Omental fat pad (tissue), 4 donors: ENCODE measurements at places on chromosomes 13 and 19. TPM values are rescaled to one million over a fixed set of nuclear protein-coding genes. Genes with fewer than 3 reads are reported as not detected.

The SOX1 gene
- not detected for total RNA-seq

DNA sequence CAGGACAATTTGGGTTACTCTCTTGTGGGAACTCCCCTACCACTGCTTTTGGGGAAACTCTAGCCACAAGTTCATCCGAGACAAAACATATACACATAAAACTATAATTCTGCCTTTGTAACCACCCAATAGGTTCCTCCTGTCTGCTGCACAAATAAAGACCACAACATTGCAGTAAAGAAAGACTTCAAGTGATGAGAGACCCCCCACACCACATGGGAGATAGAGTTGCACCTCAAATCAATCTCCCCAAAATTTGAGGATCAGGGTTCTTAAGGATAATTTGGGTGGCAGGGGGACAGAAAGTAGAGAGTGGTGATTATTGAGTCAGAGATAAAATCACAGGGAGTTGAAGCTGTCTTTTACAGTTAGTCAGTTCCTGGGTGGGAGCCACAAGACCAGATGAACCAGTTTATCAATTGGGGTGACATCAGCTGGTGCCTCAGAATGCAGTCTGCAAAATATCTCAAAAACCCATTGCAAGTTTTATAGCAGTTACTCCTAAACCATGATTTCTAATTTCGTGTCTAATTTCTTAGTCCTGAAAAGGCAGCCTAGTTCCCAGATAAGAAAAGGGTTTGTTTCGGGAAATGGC is 1348.5 kb downstream of the PCDH9 start:
- DNase-seq: no peak

DNA sequence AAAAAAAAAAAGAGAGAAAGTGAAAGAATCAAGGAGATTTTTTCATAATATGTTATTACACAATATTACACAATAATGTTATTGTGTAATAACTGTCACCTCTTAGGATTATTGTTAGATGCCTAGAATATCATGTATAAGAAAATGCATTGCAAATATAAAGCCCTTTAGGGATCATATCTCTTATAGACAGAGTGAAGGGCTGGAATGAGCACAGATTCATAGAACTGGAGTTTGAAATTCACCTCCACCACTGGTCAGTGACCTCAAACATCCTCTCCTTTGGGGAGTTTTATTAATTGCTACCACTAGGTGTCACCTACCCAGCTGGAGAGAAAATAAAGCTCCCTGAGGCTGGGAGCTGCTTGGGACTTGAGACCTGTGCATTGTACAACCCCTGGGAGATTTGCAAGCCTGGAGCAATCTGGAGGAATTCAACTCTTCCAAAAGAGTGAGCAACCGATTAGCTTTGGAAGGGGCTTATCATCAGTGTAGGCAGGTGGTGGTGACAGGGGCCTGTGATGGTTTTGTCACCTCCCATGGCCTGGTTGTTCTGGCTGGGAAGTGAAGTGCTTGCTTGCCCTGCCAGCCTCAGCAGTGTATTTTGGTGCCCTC is 30.3 kb upstream of the FRY start:
- no peak for DNase-seq

GRCh38 chr13:22211876-22212275 is 541.0 kb downstream of the FGF9 start:
- DNase-seq: no peak

DNA sequence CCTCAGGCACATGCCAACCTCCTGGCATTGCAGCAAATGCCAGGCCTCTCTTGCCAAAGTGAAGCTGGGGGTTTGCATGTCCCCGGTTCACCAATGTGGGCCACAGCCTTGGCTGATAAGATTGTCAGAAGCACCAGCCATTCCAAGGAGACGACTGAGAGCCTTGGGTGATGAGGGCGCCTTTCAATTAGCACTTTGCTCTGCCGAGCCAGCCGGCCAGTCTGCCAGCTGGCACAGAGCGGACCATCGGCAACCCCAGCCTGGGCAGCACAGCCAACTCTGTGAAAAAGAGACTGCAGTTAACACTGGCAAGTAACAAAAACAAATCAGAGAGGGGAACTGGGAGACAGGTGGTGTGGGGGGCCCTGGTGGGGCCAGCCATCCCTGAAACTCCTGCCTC is 67.3 kb downstream of the EFNB2 start:
- no peak for DNase-seq

- DNase-seq: no peak
Measured at GRCh38 chr13:113091891-113092775, 13.5 kb upstream of the F7 start.

DNA sequence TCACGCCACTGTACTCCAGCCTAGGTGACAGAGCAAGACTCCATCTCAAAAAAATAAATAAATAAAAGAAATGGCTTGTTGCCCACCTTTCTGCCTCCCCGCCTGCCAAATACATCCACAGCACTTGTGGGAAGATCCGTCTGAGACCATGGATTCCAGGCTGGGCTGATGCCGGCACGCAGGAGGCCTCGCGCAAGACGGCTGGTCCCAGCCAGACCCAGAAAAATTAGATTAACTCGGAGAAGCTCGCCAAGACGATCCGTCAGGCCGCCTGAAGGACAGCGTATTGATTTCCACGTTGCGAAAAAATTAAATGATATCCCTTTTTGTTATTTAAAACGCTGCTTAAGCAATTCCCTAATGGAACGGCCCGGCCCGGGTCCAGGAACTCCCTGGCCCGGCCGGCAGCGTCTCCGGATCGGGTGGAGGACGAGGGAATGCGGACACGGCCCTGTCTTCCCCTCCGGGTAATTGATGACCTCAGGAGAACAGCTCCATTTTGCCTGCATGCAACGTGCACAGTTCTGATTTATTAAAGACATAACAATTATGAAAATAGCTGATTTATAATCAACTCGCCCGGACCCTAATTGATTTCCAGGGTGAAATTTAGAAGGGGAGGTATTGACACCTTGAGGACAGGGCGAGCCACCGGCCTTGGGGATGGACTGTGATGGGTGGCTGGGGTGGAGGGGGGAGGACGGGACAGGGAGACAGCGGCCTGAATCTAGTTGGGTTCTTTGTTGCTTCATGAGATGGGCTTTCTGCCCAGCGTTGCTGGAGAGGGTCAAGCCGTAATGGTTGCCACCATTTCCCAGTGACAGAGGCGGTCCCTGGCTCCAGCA is 52.1 kb downstream of the ZNRF4 start:
- DNase-seq: no peak

GRCh38 chr19:6589711-6590257 is 1.2 kb downstream of the CD70 start:
- no peak for DNase-seq

- no peak for DNase-seq
Measured at GRCh38 chr13:24682353-24682752, 2.1 kb downstream of the ATP12A start.
